Tibial nerve (tissue), 4 donors: ENCODE measurements at places on chromosomes 1 and 21. TPM values are rescaled to one million over a fixed set of nuclear protein-coding genes. Genes with fewer than 3 reads are reported as not detected.

Gene KRTAP24-1
- not detected for total RNA-seq

Gene SUCO
- total RNA-seq = 33.6 TPM

Gene ILDR2
- total RNA-seq = 5.1 TPM

Gene MAP3K6
- 82.2 TPM for total RNA-seq

Gene SLC2A5
- total RNA-seq = 4.7 TPM

Gene RAB25
- total RNA-seq = not detected

DNA sequence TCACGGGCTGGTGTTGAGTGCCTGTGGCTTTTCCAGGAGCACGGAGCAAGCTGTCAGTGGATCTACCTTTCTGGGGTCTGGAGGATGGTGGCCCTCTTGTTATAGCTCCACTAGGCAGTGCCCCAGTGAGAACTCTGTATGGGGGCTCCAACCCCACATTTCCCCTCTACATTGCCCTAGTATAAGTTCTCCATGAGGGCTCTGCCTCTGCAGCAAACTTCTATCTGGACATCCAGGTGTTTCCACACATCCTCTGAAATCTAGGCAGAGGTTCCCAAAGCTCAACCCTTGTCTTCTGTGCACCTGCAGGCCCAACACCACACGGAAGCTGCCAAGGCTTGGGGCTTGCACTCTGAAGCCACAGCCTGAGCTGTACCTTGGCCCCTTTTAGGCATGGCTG is 157.3 kb downstream of the MRPL39 start:
- no peak overlapping the region for H3K4me3 ChIP-seq
- H3K27me3 ChIP-seq = no peaks in the 10 kb centered on the region
- H3K4me1 ChIP-seq = no peaks in the 10 kb centered on the region
- no peak overlapping the region for H3K27ac ChIP-seq
- H3K36me3 ChIP-seq = no peaks in the 10 kb centered on the region
- DNase-seq = no peak

GRCh38 chr1:157252473-157252872 is 114.3 kb upstream of the ETV3 start:
- no peaks in the 10 kb centered on the region for H3K4me1 ChIP-seq
- H3K36me3 ChIP-seq = no peaks in the 10 kb centered on the region
- no peak for DNase-seq
- no peak overlapping the region for H3K27ac ChIP-seq
- no peak overlapping the region for H3K4me3 ChIP-seq
- no peaks in the 10 kb centered on the region for H3K27me3 ChIP-seq

DNA sequence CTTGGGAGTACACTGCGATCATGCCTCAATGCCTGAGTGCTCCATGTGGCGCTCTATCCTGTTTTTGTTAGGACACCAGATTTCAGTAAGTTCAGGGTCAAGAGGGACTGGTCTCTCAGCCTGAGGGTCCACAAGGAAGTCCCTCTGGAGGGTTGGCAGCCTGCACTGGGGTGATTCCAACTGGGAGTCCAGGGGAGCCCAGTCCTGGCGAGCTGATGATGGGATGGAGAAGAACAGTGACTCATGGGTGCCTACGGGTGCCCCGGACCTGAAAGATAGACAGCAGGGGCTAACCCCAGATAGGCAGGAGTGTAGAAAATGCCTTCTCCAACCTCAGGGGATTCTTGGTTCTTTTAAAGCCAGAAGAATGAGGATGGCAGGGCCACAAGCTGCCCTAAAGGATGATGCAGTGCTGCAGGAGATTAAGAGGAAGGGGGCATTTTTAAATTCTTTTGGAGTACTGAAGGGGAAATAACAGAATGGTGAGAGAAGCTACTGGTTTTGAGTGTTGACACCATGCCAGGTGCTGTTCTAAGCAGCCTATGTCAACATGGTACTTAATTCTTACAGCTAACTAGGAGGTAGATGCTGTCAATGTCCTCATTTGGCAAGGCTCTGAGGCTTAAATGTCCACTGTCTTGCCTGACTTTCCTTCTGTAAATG is 68.4 kb upstream of the TLR5 start:
- no peak for DNase-seq
- no peaks in the 10 kb centered on the region for H3K36me3 ChIP-seq
- H3K4me3 ChIP-seq = no peak overlapping the region
- H3K27ac ChIP-seq = no peak overlapping the region

DNA sequence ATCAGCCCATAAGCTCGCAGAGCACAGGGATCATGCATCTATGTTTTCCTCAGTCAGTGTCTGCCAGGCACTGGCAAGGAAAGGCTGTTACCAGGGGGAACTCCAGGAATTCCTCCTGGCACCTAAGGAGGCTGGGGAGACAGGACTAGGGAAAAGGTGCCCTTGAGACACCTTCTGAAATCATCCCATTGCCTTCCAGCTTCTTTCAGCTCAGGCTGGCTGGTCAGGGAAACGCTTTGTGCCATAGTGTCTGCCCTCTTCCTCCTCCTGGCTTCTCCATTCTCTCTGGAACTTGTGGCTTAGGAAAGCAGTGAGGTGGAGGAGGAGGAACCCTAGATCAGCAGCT is 13.8 kb downstream of the LMNA start:
- H3K27ac ChIP-seq = peak overlapping the region; percentile 92
- H3K27me3 ChIP-seq = no peaks in the 10 kb centered on the region
- H3K4me1 ChIP-seq = peaks cover 86% of the 10 kb centered on the region
- DNase-seq = no peak
- peak overlapping the region; percentile 19 for H3K4me3 ChIP-seq
- H3K36me3 ChIP-seq = no peaks in the 10 kb centered on the region

- H3K27me3 ChIP-seq = no peaks in the 10 kb centered on the region
- no peak overlapping the region for H3K4me3 ChIP-seq
- H3K4me1 ChIP-seq = no peaks in the 10 kb centered on the region
- H3K27ac ChIP-seq = no peak overlapping the region
These were observed 26.9 kb downstream of the PTGS2 start for GRCh38 chr1:186653312-186653711.

GRCh38 chr1:109163551-109163950 is 49.6 kb downstream of the ELAPOR1 start:
- no peaks in the 10 kb centered on the region for H3K27me3 ChIP-seq
- no peak overlapping the region for H3K27ac ChIP-seq
- no peaks in the 10 kb centered on the region for H3K36me3 ChIP-seq
- no peak overlapping the region for H3K4me3 ChIP-seq

GRCh38 chr1:228494044-228494353 is 6.8 kb downstream of the RNF187 start:
- no peaks in the 10 kb centered on the region for H3K27me3 ChIP-seq
- no peak for DNase-seq
- no peak overlapping the region for H3K4me3 ChIP-seq
- peaks cover 4% of the 10 kb centered on the region for H3K36me3 ChIP-seq

GRCh38 chr1:231792634-231793033 is 166.0 kb downstream of the DISC1 start:
- DNase-seq = no peak
- H3K4me3 ChIP-seq = no peak overlapping the region
- H3K36me3 ChIP-seq = peaks cover 17% of the 10 kb centered on the region
- no peak overlapping the region for H3K27ac ChIP-seq

DNA sequence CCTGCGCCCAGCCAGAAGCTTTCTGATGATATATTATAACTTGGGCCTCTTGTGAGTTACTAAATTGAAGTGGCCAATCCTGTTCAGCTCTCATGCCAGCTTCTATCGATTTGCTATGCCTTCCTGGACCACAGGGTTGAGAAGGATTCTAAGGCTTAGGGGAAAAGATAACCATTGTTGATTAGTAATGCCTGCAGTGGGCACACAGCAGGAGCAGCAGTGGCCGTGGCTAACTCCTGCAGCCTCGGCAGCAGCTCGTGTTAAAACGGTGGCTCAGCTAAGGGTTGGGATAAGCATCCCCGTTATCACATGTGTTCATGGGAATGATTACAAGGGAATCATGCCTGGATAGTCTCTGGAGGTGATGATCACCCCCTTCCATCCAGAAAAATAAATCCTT is 20.5 kb upstream of the KCNE2 start:
- no peaks in the 10 kb centered on the region for H3K27me3 ChIP-seq
- no peak overlapping the region for H3K4me3 ChIP-seq
- H3K27ac ChIP-seq = peak overlapping the region; percentile 57
- H3K4me1 ChIP-seq = peaks cover 6% of the 10 kb centered on the region

DNA sequence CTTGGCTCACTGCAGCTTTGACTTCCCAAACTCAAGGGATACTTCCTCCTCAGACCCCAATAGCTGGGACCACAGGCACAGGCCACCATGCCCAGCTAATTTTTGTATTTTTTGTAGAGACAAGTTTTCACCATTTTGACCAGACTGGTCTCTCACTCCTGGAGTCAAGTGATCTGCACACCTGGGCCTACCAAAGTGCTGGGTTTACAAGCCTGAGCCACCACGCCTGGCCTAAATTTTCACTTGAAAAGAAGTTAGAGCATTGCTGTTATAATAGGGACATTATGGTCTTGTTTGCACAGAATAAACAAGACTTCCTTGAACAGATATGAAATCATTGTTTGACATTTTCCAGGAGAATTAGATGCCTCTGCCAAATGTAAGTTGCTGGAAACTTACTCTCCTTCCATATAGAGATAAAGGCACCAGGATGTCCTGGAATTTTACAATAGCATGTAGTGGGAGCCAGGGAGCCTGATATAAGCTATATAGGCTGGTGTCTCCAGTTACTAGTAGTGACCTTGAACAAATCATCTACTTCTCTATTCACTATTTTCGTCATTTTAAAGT is 16.9 kb downstream of the SLC35A3 start:
- DNase-seq = no peak
- peaks cover 12% of the 10 kb centered on the region for H3K36me3 ChIP-seq
- H3K27me3 ChIP-seq = no peaks in the 10 kb centered on the region
- H3K27ac ChIP-seq = no peak overlapping the region

- H3K36me3 ChIP-seq = no peaks in the 10 kb centered on the region
- H3K27me3 ChIP-seq = no peaks in the 10 kb centered on the region
- no peak overlapping the region for H3K4me3 ChIP-seq
- peaks cover 13% of the 10 kb centered on the region for H3K4me1 ChIP-seq
These were observed 40.3 kb upstream of the COL18A1 start for GRCh38 chr21:45364468-45365185.

DNA sequence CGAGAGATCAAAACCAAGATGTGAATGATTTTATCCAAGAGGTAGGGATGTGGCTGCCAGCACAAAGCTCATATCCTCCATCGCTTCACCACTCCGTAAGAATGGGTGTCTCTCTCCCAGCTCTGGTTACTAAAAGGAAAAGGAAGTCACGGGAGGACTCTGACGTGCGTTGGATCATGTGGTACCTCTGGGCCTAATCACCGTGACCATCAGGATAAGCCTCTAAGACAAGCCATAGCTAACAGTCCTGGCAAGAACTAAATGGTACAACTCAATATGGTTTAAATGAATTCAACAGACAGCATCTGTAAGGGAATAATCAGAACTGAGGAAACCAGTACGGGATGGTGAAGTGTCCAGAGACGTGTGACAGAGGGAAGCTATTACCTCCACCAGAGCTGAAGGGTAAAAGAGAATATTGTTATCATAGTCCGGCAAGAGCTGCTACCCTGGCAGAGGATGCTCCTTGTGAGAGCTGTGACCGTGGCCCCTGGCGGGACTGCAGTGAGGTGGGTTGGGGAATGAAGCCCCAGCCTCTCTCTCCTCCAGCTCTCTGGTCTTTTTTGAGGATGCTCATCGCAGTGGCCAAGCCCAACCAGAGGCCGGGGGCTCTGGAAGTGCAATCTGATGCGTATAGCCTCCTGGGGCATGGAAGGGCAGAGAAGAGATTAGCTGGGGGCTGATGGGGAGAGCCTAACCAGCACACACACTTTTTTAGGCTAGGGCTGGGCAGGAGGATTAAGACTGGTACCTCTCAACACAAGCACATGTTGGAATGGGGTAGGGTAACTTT is 54.2 kb downstream of the KIAA1614 start:
- DNase-seq = no peak
- no peak overlapping the region for H3K27ac ChIP-seq
- no peak overlapping the region for H3K4me3 ChIP-seq

DNA sequence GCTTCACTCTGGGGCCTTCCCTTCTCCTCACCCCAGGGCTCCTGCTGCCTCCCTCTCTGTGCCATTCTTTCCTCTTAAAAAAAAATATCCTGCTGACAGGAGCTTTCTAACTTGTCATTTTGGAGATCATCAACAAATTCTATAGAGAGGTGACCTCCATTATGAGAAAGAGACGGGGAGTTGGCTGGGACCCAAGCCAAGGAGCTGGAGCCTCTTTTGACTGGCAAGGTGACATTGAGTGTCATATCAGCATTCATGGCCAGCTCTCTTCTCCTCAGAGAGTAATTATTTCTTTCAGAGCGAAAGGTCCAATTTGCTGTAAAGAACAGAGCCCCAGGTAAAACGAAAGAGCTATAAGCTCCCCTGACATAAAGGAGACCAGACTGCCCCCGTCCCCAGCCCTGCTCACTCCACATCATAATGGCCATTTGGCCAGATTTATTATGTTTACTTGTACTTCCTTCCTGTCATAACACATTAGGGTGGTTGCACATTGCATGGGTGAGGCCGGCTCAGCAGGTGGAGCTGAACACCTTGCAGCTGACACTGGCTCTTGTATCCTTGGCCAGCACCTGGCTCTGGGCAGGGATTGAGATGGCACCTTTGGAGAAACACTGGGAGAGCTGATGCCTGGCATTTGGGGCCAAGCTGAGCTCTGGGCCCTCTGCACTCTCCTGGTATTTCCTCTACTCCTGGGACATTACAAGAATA is 404.0 kb upstream of the VAMP3 start:
- no peak for DNase-seq
- no peak overlapping the region for H3K27ac ChIP-seq
- no peaks in the 10 kb centered on the region for H3K4me1 ChIP-seq
- H3K36me3 ChIP-seq = no peaks in the 10 kb centered on the region
- H3K27me3 ChIP-seq = no peaks in the 10 kb centered on the region
- no peak overlapping the region for H3K4me3 ChIP-seq

- H3K27ac ChIP-seq = no peak overlapping the region
- H3K4me1 ChIP-seq = peaks cover 12% of the 10 kb centered on the region
- peaks cover 13% of the 10 kb centered on the region for H3K27me3 ChIP-seq
- no peak overlapping the region for H3K4me3 ChIP-seq
These were observed 3.6 kb downstream of the ACTN2 start for GRCh38 chr1:236689713-236690569.

DNA sequence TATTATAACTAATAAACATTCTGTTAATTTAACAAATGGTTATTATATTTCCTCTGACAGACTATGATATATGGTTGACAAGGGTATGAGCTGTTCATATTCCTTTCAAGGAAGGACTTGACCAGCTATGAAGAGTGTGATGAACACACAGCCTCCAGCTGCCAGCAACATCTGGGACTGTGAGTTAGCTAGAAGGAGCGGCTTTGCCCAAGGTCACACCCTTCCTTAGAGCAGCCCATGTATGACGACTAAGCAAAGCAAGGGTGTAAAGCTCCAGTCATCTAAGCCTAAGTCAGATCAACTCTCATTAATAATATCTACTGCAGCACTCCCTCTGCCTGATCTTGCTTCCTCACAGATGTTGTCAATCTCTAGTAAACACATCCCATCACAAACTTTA is 355.4 kb downstream of the PLPP3 start:
- no peak for DNase-seq
- H3K27ac ChIP-seq = no peak overlapping the region
- no peaks in the 10 kb centered on the region for H3K4me1 ChIP-seq

DNA sequence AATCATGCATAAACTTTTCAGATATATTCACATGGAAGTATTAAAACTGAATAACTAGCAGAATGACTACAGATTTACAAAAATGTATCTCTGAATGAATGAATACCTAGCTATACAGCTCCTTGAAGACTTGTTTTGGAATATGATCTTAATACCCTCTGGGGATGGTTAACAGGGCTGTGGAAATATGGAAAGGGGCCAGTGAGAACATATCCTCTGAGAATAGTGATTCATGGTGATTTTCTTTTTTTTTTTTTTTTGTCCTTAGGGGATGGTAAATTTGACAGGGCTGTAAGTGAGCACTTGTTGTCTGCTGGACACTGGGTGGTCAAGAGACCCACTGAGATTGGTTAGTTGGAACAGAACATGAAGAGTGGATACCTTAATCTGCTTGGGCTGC is 80.7 kb upstream of the HP1BP3 start:
- no peak for DNase-seq
- H3K27ac ChIP-seq = no peak overlapping the region
- H3K4me1 ChIP-seq = no peaks in the 10 kb centered on the region
- H3K4me3 ChIP-seq = no peak overlapping the region
